OCI-M1 (cell line): ENCODE measurements at places on chromosomes 1 and 21.

DNA sequence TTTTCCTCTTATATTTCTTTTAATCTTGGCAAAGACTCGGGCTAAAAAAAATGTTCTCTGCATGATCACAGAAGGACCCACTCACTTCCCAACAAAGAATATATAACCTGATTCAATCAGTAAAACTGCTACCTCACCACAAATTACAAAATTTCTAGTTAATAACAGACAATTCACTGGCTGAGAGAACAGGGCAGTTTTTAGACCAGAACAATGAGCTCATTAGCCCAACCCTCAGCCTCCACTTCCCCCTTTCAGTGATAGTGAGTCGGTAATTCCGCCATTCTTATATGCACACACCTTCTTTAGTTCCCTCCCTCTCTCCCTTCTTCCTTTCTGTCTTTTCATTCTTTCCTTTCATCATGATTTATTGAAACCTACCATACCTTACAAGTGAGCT is 8.9 kb downstream of the SIPA1L2 start:
- no peak for DNase-seq

DNA sequence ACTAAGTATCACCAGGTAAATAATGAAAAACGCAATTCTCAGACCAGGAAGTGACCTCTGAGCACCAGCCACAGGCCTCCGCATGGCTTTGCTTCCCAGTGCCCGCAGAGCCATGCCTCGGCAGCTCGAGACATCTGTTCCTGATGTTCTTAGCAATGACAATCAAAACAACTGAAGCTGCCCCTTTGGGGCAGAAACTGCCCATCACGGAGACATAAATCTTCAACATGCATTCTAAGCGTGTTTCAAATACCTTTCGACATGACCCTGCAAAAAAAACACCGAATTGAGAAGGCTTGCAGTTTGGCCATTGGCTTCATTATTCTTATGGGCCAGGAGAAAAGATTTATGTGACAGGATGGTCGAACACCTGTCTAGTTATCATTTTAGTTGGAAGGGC is 5.8 kb upstream of the RAP1GAP start:
- no peak for DNase-seq

- no peak for DNase-seq
Observed at GRCh38 chr1:90987841-90988240, 34.0 kb downstream of the ZNF644 start.

GRCh38 chr1:206892351-206892984 is 4.8 kb upstream of the IL24 start:
- DNase-seq: no peak

DNA sequence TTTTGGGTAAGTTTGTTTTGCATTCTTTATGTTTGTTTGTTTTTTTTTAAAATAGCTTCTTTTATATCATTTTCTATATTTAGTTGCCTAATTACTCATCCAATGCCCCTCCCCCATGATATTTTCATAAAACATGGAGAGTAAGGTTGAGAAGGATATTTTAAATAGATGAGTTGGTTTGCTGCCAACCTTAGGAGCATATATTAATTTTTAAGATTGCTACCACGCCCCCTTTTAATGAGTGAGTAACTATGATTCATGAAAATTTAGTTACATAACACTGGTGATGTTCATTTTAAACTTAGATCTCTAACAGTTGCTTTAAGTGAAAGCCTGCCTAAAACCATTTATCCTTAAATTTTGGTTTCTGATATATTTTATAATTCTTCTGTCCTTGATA is 18.7 kb downstream of the TMEM50A start:
- peak; percentile 52 for DNase-seq

DNA sequence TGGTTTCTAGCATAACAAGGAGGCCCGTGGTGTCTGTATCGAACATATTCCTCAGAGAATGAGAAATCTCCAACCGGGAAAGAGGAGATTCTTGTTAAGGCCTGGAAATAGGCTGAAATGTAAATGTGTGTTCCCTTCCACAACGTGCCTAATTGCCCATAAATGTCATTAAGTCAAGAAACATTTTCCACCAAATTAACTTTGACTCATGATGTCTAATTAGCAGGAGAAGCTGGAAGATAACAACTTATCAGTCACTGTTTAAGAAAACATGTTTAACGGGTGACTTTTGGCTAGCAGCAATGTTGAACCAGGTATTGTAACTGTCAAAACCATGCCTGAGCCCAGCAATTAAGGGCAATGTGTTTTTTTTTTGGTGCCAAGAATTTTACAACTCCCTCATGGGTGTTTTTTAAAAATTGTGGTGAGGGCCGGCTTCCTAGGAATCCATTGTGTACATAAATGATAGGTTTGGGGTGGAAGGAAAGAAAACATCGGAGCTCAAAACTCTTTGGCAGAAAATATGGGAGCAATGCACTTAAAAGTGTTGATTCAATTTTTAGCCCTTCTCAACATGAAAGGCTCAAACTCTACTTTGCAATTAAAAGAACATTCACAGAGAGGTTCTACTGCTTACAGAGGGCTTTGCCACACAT is 67.0 kb downstream of the OLIG1 start:
- no peak for DNase-seq

DNA sequence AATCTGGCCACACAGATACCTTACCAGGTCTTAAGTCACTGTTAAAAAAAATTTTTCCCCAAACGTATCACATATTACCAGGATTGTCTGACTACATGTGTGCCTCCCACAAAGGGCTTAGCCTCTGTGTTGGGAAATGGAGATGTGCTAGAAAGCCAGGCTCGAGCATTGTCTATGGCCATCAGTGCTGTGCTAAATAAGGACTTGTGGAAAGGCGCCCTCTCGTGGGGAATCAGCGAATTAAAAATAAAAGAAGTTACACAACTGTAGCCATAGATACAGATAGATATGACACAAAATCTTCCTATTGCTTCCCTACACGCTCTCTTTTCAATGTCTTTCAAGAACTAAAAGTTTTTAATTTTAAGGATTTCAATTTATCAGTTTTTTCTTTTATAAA is 47.5 kb upstream of the CRNN start:
- DNase-seq: peak; percentile 90

DNA sequence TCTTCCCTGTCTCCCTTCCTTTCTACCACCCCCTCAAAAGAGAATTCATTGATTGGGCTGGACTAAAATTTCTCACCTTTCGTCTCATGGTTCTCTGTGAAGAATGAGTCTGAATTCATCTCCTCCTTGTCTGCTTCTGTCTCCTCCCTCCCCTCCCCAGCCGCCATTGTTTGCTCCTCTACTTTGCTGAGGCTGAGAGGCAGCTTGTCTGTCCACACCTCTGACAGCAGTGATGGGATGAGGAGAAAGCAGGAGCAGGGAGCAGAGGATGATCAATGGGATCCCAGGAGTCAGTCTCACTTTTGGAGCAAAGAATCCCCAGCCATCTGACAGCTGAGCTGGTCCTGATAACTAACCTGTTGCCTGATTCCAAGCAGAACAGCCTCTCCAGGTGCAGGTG is 2.5 kb downstream of the ILDR2 start:
- DNase-seq: no peak

DNA sequence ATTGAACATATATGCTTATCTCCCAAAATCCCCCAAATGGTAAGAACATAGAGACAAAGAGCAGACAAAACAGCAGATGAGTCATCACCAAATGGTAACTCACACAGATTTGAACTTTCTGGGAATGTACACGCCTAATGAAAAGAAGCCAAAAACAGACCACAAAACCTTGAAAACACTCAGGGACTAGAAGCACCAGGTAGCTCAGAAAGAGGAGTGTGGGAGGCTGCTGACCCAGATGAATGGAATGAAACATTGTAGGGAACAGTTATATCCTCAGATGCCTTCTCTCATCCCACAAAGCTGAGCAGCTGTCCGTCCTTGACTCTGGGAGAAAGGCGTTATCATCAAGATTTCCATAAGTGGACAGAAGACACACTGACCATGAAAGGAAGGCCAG is 307.0 kb upstream of the USP25 start:
- no peak for DNase-seq

GRCh38 chr1:223810586-223810985 is 35.2 kb downstream of the TP53BP2 start:
- no peak for DNase-seq

- peak; percentile 59 for DNase-seq
Observed at GRCh38 chr1:13749543-13750341, 49.8 kb downstream of the PRDM2 start.

GRCh38 chr1:184506481-184506880 is 119.7 kb downstream of the C1orf21 start:
- no peak for DNase-seq

GRCh38 chr1:165598676-165599059 is 32.4 kb upstream of the MGST3 start:
- DNase-seq: no peak

GRCh38 chr1:244834543-244835275 is 749 bp upstream of the COX20 start:
- peak; percentile 99 for DNase-seq

DNA sequence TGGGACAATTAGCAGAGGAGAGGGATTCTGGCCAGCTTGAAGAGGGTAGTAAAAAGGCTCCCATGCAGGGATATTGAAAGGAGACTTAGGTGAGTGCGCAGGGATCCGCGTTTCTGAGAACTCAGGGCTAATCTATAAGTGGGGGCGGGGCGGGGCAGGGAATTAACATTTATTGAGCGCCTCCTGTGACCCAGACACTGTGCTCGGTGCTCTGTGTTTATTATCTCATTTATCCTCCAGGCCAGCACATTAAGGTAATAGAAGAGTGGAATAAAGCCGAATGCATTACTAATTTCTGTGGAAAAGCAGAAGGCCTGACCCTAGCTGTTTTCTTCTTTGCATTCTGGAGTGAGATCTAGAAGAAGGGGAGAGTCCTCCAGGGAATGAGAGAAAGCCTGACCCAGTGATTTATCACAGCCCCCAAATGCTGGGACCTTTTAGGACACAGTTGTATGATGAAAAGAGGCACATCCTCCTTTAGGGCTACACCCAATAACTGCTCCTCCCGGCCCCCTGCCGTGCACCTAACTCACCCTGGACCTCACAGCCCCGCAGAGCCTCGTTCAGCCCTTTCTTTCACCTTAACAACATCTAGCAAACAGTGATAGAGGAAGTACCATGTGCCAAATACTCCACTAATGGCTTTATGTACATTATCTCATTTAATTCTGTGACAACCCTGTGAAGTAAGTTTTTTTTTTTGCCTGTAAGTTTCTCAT is 317.6 kb downstream of the PBX1 start:
- DNase-seq: no peak

- DNase-seq: no peak
Observed at GRCh38 chr1:30704765-30705509, 18.4 kb downstream of the MATN1 start.

DNA sequence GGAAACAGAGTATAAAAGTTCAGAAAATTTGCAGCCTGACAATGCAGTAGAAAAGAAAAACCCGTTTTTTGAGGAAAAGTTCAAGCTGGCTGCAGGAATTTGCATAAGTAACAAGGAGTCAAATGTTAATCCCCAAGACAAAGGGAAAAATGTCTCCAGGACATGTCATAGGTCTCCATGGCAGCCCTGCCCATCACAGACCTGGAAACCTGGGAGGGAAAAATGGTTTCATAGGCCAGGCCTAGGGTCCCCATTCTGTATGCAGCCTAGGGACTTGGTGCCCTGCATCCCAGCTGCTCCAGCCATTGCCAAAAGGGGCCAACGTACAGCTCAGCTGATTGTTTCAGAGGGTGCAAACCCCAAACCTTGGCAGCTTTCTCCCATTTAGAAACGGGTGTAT is 3.6 kb upstream of the KCNT2 start:
- DNase-seq: no peak

DNA sequence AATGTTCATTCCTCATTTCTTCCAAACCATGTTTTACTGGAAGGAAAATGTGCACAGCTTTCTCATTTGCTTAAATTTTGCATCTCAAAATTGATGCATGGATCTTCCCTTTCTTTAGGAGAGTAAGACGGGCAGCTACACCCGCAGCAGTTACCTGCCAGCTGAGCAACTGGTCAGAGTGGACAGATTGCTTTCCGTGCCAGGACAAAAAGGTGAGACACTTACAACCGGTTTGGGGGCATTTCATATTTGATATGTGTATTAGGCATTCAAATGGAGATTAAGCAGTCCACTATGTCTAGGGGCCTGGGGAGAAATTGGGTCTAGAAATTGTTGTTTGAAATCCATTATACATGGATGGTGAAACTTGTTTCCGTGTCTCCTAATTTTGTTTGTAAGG is 12.9 kb downstream of the C8A start:
- DNase-seq: no peak

DNA sequence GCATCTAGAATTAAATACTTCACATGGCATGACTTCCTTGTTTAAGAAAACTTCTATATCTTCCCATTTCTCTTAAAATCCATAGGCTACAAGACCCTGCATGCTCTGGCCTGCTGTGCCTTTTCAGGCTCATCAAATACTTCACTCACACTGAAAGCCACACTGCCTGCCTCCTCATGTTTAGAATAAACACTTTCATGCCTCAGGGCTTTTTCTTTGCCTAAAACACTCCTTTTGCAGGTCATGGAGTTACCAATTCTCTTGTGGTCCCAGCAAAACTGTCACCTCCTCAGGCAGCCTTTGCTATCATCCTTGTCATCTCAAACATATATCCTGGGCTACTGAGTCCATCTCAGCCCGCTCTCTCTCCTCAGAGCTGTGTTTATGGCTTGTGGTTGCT is 5.5 kb downstream of the SGIP1 start:
- DNase-seq: no peak

GRCh38 chr1:198380275-198380674 is 160.2 kb downstream of the ATP6V1G3 start:
- DNase-seq: no peak

GRCh38 chr1:150106341-150106740 is 38.8 kb downstream of the VPS45 start:
- no peak for DNase-seq

DNA sequence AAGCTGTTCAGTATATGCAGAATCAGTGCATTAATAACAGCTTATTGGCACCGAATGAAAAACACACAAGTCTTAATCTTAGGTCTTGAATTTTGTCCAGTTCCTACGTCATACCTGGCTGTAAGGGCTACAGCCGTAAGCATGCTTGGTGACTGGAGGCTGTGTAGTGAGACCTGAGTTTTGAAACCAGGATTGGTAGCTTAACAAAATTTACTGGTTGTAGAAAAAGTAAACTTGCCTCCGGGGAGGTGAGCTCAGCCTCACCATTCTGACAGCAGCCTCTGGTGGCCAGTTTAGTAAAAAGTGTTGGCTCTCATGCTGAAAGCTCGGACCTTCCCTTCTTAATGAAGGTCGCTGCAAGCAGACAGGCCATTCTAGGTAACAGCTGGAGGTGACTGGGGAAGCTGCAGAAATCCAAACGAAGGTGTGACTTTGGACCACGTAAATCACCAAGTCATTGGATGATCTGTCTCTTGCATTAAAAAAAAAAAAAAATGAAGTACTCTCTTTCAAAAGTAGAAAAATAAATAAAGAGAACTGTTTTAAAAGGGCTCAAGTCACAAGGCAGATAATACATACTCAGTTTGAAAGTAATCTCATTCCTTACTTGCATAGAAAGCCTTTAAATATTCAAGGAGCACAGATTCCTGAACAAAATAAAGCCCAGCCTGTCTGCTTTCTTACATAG is 48.9 kb downstream of the HLCS start:
- DNase-seq: peak; percentile 34

- no peak for DNase-seq
Observed at GRCh38 chr1:15931401-15931800, 44.5 kb downstream of the ZBTB17 start.
